ENCODE measurements at places on chromosomes 5 and 9. TPM values are rescaled to one million over a fixed set of nuclear protein-coding genes. Genes with fewer than 3 reads are reported as not detected.

GRCh38 chr9:132885720-132886333 lies 7.1 kb downstream of the SPACA9 start:
- DNase-seq = no peak

- no peak for DNase-seq
These were observed 29.3 kb downstream of the CATSPER3 start for GRCh38 chr5:134997015-134997414.

DNA sequence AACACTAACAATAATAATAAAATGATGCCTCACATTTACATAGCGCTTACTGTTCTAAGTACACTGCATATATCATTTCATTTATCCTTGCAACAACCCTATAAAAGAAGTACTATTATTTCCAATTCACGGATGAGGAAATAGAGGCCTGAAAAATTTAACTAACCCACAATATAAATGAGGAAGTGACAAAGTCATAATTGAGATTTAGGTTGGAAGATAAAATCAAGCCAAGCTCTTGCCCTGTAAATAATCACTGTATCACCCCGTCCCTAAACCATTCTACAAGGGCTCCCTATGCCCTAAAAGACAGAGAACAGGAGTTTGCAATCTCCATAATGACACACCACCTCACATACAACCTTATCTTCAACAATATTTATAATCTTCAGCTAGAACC lies 49.6 kb downstream of the STRBP start:
- no peak for DNase-seq

- no peak for DNase-seq
These were observed 662.1 kb upstream of the FTMT start for GRCh38 chr5:121189342-121190305.

- no peak for DNase-seq
These were observed 3.0 kb downstream of the NKX2-5 start for GRCh38 chr5:173231996-173232498.

DNA sequence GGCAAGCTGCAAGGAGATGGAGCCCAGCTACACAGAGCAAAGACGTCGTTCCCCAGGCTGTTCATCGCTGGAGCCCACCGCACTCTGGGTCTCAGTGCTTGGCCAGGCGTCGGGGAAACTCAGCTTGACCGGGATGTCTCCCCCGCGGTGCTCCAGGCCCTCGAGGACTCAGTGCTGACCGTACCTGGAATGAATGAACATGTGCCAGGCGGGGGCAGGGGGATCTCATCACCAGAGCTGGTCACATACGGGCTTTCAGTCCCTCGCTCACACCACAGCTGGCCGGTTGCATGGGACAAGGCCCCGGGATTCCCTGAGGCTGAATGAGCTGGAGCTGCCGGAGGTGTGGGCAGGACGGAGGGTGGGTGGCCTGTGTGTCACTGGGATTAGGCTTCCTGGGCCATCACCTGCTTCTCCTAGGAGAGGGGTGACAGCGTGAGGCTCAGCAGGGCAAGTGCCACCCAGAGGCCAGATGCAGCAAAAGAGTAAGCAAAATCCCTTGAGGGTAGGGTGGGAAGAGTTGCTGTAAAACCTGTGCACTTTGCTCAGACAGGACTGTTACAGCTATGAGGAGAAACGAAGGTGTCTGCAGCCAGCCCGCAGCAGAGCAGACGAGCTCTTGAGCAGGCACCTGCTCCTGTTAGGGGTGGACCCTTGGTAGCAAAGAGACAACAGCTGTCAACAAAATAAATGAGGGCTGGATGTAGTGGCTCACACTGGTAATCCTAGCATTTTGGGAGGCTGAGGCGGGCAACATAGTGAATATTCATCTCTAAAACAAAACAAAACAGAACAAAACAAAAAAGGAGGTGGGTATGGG lies 70.7 kb upstream of the RAPGEF1 start:
- DNase-seq = no peak

- DNase-seq = no peak
These were observed 98.4 kb upstream of the HAND1 start for GRCh38 chr5:154576429-154576806.

DNA sequence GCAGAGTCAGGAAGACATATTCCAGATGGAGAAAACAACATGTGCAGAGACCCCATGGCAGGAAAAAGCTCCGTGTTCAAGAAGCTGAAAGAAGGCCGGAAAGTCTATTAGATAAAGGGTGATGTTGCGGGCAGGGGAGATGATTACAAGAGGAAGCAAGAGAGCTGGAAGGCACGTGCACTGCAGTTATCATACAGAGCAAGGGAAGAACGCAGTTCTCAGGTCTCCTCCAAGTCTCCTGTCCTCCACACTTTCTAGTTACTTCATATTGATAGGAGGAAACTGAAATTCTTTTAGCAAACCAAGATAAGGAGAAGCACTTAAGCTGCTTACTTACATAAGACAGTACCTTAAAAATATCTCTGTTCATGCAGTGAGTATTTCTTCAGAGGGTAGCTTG lies 58.3 kb upstream of the PLPP6 start:
- no peak for DNase-seq

DNA sequence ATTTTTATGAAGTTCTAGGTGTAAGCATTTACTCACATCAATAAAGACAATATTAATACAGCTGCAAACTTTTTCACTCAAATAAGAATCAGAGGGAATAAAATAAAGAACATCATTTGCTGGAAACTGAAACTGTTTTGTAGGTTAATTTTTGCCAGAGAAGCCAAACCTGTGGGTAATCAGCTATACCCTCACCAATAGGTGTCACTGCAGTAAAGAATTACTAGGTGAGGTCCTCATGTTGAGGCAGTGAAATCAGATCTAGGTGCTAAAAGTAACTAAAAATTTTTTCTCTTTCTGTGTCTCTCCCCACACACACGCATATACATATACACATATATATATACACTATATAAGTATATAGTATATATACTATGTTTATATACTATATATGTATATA lies 1016.3 kb upstream of the SEMA6A start:
- DNase-seq = no peak

GRCh38 chr5:19531374-19531952 lies 456.5 kb downstream of the CDH18 start:
- peak; percentile 39 for DNase-seq

- no peak for DNase-seq
These were observed 344.0 kb downstream of the PRR16 start for GRCh38 chr5:120808135-120808534.

Gene SELENOP
- 1,868 TPM for total RNA-seq

Gene NHP2
- total RNA-seq = 256 TPM

Gene MLLT3
- 30.3 TPM for total RNA-seq

Gene PCDHA12
- total RNA-seq = 6.9 TPM

Measured in breast epithelium (tissue), 4 donors.